ENCODE measurements at places on chromosomes 11 and 22.

DNA sequence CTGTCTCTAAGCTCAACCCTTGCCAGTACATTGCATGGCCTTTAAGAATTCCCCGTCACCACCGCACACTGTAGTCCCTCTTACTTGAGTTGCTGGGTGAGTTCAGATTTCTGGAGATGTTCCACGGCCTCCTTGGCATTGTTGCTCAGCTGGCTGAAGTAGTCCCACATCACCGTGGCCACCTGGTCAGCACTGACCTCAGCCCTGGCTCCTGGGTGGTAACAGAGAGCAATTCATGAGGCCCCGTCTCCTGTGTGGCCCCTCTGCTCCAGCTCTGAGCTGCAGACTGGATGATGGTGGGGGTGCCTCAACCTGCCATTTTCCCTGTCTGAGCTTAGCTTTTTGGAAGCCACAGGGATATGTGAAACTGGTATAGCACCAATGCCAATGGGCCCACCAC lies 529 bp downstream of the APOA4 start:
- DNase-seq, result no peak

- no peak for DNase-seq
These were observed 11.5 kb upstream of the GRK2 start for GRCh38 chr11:67254798-67255197.

- DNase-seq, result peak; percentile 94
These were observed at the start of gene NDUFV1 for GRCh38 chr11:67606492-67607295. TSS of gene NDUFV1 (plus strand) at chr11:67606936. CDS start at chr11:67607005, 69 bp downstream.

DNA sequence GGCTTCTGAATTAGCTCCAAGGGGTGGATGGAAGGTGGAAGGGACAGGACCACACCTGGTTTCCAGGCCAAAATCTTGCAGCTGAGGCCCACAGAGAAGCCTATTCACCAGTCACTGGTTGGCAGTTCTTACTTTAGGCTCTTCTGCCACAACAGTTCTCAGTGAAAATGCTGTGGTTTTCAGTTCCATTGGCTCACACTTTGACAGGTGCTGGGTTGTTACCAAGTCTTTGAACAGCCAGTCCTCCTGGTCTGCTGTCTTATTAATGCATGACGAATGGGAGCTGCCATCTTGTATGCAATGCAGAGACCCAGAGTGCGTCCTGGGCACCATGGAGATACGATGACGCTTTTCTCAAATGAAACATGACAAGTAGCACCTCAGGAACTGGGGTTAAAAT lies 232.0 kb upstream of the ZBED5 start:
- DNase-seq, result no peak

DNA sequence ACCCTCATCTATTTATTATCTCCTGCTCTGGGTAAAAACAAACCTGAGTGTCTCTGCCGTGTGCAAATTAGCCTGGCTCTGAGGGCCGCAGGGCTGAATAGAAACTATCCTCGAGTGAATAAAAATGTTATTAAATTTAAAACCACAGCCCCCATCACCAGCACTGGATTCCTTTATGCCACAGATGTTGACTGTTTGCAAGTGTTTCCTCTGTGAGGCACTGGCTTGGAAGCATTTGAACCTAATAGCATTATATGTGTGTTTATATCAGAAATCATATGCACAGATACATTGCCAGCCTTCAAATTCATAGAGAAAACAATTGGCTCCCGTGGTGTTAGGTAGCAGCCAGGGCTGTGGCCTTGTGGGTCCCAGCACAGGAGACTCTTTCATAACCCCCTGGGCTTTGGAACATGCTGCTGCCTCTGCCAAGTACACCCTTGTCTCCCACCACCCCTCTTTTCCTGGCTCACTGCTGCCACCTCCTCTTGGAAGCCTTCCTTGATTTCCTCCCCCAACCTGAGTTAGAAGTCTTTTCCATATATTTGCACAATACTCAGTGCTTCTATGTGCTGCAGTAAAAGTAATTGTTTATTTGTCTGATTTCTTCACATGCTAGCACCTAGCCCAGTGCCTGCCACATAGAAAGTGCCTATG lies 294.4 kb downstream of the DDX10 start:
- no peak for DNase-seq

GRCh38 chr22:41530890-41531714 lies 13.2 kb downstream of the POLR3H start:
- no peak for DNase-seq

GRCh38 chr11:10519630-10520029 lies 21.4 kb downstream of the RNF141 start:
- no peak for DNase-seq

GRCh38 chr11:46133119-46133518 lies 11.9 kb upstream of the PHF21A start:
- DNase-seq, result no peak

- no peak for DNase-seq
These were observed at the start of gene WNT11 for GRCh38 chr11:76206327-76207081. TSS of gene WNT11 (minus strand) at chr11:76206502. CDS start at chr11:76206407, 95 bp downstream.

- DNase-seq, result no peak
These were observed 53.7 kb downstream of the HIPK3 start for GRCh38 chr11:33310720-33311500.

DNA sequence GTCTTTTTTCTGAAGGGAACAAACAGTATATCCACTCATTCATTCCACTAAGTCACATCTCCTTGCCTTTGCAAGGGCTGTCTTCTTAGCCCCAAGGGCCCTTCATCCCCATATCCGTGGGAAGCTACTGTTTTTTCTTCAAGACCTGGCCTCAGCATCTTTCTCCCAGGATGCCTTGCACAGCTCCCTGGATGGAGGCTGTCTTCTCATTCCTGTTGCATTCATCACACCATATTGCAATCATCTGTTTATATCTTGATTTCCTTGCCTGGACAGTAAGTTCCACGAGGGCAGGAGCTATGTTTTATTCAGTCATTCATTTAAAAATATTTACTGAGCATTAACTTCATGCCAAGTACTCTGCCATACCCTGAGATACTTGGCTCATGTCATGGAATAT lies 29.3 kb upstream of the NECTIN1 start:
- DNase-seq, result no peak

GRCh38 chr11:45182902-45183301 lies 36.5 kb downstream of the PRDM11 start:
- no peak for DNase-seq

- DNase-seq, result peak; percentile 17
These were observed 32.0 kb downstream of the TMEM123 start for GRCh38 chr11:102420547-102420946.

DNA sequence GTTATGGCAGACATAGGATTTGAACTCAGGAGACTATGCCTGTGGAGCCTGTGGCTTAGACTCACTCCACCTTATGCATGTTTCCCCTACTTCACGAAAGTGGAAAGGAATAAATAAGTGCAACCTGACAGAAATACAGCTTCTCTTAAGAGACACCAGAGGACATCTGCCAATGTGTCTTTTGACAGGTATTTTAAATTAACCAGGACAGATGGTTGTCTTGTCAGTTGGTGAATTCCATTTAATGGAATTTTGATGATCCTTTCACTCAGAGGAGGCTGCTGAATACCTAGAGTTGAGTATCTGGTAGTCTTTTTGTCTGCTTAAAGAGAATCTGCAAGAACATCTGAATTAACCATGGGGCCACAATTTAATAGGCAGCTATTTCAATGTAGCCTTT lies 46.1 kb downstream of the NELL1 start:
- no peak for DNase-seq

DNA sequence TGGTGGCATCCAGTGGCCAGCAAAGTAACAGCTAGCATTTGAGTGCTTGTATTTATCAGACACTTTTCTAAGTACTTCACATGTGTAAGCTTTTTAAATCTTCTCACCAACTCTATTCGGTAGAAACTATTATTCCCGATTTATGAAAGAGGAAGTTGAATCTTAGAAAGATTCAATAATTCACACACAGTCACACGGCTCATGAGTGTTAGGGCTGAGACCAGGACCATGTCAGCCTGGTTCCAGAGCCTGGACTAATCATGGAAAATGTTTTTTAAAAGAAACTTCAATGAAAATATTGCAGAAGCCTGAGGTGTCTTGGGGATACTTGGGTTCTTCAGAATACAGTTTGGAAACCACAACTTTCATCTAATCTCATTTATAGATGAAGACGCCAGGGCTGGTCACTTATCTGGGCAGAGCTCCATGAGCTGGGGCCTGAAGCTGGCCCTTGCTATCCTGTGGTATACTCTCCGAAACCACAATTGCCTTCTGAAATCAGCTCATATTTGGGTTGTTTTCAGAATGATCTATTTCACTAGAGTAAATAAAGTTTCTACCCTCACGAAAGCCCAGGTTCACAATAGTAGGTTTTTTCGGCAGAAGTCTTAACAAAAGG lies 4.3 kb upstream of the CRTAM start:
- no peak for DNase-seq

GRCh38 chr11:131760091-131761061 lies 390.0 kb downstream of the NTM start:
- no peak for DNase-seq

DNA sequence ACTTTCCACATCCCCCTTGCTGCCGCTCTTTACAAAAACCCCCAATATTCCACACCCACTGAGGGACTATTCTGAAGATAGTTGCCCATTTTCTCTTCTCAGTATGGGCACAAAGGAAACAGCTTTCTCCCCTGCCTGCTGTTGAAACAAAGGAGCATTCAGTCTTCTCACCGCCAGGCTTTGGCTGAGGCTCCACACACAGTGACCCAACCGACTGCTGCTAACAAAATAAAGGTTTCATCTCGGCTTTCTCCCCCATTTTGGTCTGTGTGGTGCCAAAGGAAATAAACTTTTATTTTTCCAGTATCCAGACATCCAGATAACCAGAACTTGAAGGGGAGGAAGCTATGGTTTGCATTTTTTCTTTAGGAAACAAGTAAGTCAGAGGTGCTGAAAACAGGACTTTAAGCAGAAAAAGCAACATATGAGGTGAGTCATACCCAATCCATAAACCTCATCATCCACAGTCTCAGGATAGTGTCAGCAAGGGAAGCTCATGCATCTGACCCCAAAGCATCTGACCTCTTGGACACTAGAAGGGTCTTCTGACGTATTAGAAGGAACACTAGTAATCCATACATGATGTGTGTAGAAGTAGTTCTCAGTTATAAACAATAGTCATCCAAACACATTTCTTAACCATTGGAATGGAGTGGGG lies 6.4 kb downstream of the CLMP start:
- no peak for DNase-seq

DNA sequence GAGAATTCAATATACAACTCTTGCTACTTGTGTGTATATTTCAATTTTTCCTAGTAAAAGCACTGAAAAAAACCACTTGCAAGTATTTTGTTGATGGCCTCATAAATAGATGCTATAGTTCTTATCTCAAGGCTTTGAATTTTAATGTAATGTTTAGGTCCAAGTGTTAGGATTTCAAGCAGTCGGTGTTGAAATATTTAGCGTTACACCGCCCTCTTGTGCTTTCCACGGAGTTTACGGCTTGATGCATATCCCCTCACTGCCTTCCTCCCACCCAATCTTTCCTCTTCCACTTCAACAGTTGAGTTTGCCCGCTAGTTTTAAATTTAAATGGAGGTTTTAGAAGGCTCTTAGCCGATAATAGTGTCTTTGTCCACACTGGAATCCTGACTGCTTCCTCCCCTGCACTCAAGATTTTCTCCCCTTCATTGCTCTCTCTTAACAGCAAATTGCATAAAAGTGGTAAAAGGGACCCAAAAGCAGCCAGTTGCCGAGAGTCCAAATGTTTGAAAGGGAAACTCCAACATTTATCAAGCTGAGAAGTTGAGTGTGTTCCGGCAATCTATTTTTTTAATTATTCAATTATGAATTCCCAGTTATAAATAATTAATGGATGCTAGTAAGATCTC lies 25.9 kb upstream of the HTATIP2 start:
- DNase-seq, result no peak

GRCh38 chr11:17135916-17136683 lies 58.6 kb upstream of the RPS13 start:
- no peak for DNase-seq

DNA sequence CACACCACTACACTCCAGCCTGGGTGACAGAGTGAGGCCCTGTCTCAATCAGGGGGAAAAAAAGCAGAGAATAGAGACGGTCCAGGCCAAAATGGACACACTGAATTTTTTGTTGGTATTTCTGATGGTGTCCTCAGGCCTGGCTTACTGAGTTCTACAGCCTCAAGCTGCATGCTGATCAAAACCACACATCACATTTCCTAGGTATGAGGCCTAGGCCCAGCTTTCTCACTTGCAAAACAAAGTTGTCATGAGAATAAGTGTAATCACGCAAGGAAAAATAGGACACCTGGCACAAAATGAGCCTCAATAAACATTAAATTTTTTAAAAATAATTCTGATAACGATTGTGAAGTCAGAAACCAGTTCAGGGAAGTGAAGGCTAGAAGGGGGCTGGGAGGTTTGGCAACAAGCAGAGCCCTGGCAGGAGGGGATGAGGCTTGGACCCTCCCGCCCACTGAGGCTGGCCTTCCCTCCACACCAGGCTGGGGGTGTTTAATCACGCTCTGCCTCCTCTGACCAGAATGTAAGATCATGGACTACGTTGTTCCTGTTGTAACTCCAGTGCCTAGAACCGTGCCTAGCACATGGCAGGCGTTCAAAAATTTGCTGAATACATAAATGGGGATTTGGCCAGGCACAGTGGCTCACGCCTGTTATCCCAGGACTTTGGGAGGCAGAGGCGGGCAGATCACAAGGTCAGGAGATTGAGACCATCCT lies 18.1 kb downstream of the PACSIN2 start:
- DNase-seq, result no peak

DNA sequence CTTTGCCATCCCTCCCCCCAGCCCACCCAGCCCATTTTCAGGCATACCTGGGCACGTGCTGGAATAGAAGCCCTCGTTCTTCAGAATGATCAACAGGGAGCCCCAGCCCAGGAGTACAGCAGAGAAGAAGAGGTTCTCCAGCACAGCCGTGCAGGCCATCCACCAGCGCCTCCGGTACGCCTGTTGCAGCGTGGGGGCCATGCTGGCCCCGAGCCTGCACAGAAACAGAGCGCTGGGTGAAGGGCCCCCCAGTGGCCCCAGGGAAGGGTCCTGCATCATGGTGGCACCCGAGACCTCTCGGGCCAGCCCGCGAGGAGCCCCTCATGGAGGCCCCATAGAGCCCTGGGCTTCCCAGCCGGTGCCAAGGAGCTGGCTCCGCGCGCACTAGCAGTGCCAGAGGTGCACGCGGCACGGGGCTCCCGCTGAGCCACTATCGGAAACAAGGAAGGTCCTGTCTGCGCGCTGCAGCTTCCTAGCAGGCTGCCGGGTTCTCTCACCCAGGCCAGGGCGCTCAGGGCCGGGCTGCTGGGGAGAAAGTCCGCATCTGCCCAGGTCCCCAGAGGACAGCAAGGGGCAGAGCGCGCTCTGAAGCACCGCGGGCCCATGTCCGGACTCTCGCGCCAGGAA lies 1.5 kb downstream of the SLC43A1 start:
- DNase-seq, result no peak

DNA sequence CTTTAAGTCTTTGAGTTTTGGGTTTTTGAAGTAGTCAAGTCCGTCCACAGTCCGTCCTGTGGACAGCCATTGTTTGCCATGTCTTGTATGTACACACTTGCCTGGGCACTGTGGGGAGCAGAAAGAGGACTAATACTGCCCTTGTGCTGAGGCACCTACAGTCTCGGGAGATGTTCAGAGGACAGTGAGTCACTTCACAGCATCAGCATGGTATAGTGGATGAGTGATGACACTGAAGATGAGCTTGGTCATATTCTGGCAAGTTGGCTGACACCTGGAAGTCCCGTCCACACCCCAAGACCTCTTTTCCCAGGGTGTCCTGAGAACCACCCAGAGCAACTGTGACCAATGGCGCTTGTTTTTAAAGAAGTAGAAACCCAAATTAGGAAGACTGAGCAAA lies 29.2 kb downstream of the NF2 start:
- no peak for DNase-seq

GRCh38 chr22:48621085-48621484 lies 1206.6 kb downstream of the BRD1 start:
- no peak for DNase-seq

GRCh38 chr11:20669820-20670684 lies 666 bp downstream of the NELL1 start:
- no peak for DNase-seq

GRCh38 chr11:77054084-77054483 lies 12.7 kb upstream of the CAPN5 start:
- DNase-seq, result no peak

Data from CD4-positive, alpha-beta T cell treated with Interleukin-4 for 4 hours (primary cell).